ENCODE measurements at places on chromosomes 2 and 18. TPM values are rescaled to one million over a fixed set of nuclear protein-coding genes. Genes with fewer than 3 reads are reported as not detected.

The CROCC2 gene
- not detected for total RNA-seq

The PSMD1 gene
- 61.1 TPM for total RNA-seq

DNA sequence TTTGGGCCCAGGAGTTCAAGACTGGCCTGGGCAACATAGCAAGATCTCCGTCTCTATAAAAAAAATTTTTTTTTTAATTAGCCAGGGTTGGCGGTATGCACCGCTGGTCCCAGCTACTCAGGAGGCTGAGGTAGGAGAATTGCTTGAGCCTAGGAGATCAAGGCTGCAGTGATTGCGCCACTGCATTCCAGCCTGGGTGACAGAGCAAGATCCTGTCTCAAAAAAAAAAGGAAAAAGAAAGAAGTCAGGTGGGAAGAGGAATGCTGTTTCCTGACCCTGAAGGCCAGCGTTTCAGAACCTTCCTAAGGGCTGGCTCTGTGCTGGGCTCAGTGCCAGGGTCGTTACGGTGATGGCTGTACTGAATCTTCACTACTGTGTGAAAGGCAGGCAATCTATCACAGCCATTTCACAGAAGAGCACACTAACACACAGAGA, 35.0 kb upstream of the AGAP1 start:
- DNase-seq: no peak

The GREB1L gene
- not detected for total RNA-seq

The AQP12A gene
- total RNA-seq: not detected

The ERBB4 gene
- total RNA-seq: not detected

- no peak for DNase-seq
These were observed 84.5 kb upstream of the GALNT5 start for GRCh38 chr2:157172866-157173578.

- DNase-seq: no peak
These were observed 56.8 kb downstream of the ASAP2 start for GRCh38 chr2:9263428-9263827.

All from hematopoietic multipotent progenitor cell (in vitro differentiated cells).